Stimulated activated CD4-positive, alpha-beta T cell treated with anti-CD3 and anti-CD28 coated beads, Interleukin-1b, Interleukin-23, amount 100 ng/mL, for 24 hours (primary cell): ENCODE measurements at places on chromosomes 2 and 18.

DNA sequence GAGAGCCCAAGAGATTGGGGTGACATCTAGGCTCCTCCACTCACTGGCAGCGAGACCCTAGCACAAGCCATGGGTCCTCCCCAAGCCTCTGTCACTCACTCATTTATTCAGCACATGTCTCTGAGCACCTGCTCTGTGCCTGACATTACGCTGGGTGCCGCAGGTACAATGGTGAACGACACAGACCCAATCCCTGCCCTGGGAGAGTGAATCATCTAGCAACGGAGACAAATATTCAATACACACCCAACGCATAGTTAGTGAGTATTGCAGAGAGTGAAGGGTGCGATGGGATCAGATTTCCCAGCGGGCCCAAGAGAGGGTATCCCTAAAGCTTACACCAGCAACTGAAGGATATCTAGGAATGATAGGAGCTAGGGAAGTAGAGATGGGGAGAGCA lies 45.5 kb downstream of the ZFP36L2 start:
- DNase-seq, result no peak

DNA sequence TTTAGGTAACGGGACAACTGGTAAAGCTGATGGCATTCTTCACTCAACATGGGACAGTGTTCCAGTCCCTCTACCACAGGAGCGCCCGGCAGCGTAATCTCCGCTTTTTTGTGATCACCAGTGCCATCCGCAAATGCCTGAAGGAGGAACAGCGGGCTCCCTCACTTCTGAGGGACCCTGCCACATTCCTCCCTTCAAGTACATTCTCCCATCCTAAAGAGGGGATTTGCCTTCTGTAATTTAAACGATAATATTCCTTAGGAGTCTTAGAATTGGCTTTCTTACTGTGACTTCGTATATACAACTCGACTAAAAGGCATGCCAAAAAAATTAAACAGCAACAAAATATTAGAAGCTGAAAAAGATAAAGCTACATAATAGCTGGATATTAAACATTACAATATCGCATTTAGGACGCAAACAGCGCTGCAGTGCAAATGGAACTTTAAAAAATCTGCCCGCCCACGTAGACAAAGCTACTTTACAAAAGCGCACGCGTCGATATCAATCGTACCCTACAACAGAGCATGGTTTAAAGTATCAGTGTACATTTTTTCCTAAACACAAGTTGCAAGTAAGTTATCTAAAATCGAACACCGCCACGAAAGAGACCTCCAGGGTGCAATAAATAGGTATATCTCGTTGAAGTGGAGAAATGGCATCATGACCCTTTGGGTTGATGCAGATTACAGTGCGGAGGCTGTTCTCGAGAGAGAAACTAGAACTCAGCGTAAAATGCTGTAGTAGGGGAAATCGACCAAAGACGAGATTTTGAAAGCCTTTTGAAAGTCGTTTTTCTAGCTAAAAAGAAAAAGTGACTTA lies 2.3 kb upstream of the VSNL1 start:
- DNase-seq, result no peak

GRCh38 chr2:59239146-59239545 lies 998.0 kb upstream of the FANCL start:
- no peak for DNase-seq

DNA sequence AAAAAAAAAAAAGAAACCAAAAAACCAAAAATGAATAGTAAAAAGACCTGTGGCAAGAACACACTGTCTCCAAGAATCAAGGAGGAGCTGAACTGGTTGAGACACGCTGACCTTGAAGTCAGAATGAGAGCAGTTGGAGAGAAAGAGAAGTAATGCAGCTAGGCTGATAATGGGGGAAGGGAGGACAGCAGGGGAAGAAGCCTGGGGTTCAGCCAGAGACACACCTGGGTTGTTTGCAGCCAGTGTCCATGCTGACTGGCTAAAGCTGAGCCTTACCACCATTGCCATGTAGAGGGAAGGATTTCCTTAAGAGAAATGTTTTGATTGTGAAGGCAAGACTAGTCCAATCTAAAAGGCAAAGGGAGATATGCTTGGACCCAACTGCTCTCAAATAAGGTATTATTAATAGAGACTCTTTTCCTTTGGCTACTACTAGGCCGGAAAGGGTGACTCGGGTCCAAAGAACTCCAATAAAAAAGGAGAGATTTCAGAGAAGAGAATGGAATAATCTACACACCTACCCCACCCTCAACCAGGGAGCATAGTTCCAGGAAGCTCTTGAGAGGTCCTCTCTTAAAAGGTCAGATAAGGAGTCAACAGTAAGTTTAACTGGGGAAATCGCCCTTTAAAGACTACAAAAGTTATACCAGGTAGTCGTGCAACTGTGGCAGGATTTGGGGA lies 25.2 kb upstream of the REL start:
- no peak for DNase-seq

GRCh38 chr2:173830170-173830569 lies 135.0 kb downstream of the SP3 start:
- DNase-seq, result no peak

GRCh38 chr18:46295416-46295815 lies 191.2 kb downstream of the HAUS1 start:
- no peak for DNase-seq
